NT2/D1 (cell line): ENCODE measurements at places on chromosomes 16 and 17.

- DNase-seq: no peak
Observed at GRCh38 chr17:68776451-68776850, 175.3 kb upstream of the FAM20A start.

GRCh38 chr17:4488989-4489595 lies 9.6 kb upstream of the SPNS2 start:
- DNase-seq: no peak

- no peak for DNase-seq
Observed at GRCh38 chr17:80347948-80348351, 67.0 kb upstream of the ENDOV start.

GRCh38 chr16:89395150-89396142 lies 94.9 kb downstream of the ANKRD11 start:
- DNase-seq: no peak

- no peak for DNase-seq
Observed at GRCh38 chr16:68450741-68451255, 2.5 kb upstream of the SMPD3 start.

DNA sequence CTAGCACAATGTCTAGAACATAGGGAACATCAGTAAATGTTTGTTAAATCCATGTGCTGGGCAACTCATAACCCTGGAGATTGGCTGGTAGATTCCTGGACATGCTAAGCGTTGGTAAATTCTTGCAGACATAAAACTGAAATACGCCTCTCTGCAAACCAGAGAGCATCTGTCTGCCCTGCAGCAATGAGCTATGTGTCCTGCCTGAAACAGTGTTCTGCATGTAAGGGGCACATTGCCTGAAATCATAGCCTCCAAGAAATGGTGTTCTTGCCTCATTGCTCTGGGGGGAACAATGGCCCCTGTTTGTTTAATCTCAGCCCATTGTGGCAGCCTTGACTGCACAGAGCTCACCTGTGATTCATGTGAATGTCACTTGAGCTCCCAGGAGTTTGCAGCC lies 113.5 kb upstream of the CCL2 start:
- DNase-seq: no peak

- no peak for DNase-seq
Observed at GRCh38 chr17:46736100-46736499, 82.4 kb downstream of the WNT3 start.

- no peak for DNase-seq
Observed at GRCh38 chr17:41915566-41915965, 3.2 kb downstream of the ACLY start.

GRCh38 chr16:22216191-22216831 lies 10.2 kb downstream of the EEF2K start:
- no peak for DNase-seq

DNA sequence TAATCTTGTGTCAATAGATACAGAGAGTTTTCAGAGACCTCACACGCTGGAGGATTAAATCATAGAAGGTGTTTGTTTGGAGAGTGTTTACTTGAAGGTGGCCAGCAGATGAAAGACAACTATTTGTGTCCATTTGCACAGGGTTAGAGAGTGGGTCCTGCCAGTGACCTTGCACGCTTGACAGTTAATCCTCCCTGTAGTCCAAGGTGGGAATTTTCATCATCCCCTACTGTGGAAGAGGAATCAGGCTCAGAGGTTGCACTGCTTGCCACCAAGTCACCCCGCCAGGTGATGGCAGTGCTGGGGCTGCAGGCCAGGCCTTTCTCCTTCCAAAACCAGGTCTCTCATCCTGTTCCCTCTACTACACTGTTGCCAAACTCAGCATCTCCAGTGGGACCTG lies 12.3 kb downstream of the CDH1 start:
- no peak for DNase-seq

- no peak for DNase-seq
Observed at GRCh38 chr16:57192720-57193486, 6.8 kb downstream of the RSPRY1 start.

DNA sequence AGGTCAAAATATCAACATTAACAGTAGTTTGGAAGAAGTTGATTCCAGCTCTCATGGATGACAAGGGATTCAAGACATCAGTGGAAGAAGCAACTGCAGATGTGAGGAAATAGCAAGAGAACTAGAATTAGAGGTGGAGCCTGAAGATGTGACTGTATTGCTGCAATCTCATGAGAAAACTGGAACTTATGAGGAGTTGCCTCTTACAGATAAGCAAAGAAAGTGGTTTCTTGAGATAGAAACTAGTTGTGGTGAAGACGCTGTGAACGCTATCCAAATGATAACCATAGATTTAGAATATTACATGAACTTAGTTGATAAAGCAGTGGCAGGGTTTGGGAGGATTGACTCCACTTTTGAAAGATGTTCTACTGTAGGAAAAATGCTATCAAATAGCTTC lies 67.8 kb downstream of the GOSR1 start:
- no peak for DNase-seq

DNA sequence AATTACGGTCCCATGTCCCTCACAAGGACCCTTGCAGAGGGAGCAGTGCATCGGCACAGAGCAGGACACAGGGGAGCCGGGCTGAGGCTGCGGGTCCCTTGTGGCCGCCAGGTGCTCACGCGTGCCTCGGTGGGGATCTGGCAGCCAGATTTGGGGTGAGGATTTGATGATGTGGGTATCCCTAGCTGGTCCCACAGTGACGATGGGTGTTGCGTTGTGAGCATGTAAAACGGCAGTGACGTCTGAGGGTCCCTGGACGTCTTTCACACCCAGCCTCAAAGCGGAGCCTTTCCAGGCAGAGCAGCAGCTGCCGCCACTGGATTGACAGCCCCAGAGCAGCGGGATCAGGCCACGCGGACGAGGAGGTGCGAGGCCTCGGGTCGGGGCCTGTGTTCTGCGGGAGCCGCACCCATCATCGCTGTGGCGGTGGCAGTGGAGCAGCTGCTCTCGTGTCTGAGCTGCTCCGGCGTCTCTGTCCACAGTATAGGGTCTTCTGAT lies 54.6 kb downstream of the WDR45B start:
- DNase-seq: no peak

- DNase-seq: no peak
Observed at GRCh38 chr17:4602041-4602440, 17.7 kb downstream of the SMTNL2 start.

DNA sequence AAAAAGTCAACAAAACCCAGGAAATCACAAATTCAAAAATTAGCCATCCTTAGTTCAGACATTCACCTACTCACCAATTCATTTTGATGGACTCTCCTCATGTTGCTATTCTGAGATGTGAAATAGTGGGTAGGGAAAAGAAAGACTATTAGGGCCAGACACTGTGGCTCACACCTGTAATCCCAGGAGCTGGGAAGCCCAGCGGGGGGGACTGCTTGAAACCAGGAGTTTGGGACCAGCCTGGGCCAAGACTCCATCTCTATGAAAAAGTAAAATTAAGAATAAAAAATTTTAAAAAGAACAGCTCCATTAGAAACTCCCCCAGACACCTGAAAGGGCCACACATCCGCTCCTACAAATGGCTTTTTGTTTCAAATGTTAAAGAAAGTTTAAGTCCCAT lies 21.4 kb downstream of the UBE2O start:
- no peak for DNase-seq

DNA sequence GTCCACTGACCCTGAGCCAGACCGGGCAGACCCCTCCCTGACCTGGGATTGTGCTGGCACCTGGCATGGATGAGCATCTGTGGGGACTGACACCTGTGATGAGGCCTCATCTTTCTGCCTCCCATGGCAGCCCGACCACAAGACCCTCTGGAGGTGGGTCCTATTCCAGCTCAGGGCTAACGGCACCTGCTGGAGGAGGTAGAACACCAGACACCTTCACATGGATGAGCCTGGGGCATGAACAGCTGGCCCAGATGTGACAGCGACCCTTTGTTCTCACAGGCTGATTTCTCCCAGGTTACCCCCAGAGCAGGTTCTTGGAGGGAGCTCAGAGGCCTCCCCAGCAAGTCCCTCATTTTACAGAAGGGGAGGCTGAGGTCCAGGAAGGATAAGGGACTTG lies 46.4 kb upstream of the PIK3R6 start:
- DNase-seq: no peak
